Activated naive CD4-positive, alpha-beta T cell treated with Interleukin-2 at 50 U/mL for 16 hours (primary cell): ENCODE measurements at places on chromosomes 3 and 15.

DNA sequence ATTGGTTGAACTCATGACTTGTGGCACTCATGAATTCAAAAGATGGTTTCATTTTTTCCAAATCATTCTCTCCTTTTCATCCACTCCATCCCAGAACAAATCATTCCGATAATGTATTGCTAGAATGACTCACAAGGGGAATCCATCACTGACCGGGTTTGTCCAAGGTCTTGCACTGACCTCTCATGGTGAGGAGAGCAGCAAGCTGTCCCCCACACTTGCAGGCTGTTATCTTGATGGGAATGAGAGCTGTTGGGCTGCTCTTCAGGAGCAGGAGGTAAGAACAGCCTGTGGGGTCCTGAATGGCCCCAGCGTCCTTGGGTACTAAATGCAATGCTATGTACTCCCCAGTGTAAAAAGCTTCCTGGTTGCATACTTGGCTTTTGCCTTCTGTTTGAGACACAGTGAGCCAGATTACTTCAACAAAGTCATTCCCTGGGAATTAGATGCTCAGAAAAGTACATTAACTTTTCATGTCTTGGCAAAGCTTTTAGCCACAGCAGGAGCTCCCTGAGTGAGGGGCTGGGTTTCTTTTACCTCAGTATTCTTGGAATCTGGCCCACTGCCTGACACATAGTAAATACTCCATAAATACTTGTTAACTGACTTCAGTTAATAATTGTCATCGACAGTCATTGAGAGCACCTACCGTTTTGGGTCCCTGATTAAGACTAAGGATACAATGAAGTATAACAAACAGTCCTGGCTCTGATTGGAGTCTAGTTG, 24.1 kb downstream of the CCNL1 start:
- DNase-seq = no peak

GRCh38 chr3:4688411-4688810, 195.3 kb downstream of the ITPR1 start:
- DNase-seq = no peak

GRCh38 chr3:181716966-181717365, 5.2 kb downstream of the SOX2 start:
- DNase-seq = no peak

DNA sequence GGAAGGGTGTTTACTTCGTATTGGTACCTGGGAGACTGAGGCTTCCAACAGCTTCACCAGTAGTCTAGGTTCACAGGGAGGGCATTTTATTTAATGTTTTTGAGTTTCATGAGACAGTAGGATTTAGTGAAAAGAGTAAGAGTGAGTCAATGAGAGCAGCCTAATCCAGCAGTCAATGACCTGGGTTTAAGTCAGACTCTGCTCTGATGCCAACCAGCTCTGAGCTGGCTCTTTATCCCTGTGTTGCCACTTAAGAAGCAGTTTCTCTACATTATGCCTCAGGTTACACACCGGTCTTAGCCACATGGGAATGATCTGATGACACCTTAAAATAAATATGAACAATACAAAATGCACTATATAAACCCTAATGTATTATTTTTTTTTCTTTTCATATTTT, 59.4 kb upstream of the KCNMB2 start:
- no peak for DNase-seq

- no peak for DNase-seq
These were observed 81.8 kb upstream of the MLF1 start for GRCh38 chr3:158489181-158489580.

DNA sequence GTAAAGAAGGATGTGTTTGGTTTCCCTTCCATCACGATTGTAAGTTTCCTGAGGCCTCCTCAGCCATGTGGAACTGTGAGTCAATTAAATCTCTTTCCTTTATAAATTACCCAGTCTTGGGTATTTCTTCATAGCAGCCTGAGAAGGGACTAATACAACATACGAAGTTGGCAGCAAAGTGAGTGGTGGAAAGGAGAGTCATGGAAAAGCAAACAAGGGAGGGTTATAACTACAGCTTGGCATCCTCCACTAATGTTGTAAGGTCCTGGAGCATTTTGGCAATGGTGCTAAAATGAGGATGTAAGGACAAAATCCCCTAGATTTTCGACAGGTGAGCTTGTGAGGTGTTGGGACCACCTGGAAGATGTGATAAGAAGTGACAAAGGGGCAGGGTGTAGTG, 5.8 kb upstream of the TMEM41A start:
- DNase-seq = no peak

DNA sequence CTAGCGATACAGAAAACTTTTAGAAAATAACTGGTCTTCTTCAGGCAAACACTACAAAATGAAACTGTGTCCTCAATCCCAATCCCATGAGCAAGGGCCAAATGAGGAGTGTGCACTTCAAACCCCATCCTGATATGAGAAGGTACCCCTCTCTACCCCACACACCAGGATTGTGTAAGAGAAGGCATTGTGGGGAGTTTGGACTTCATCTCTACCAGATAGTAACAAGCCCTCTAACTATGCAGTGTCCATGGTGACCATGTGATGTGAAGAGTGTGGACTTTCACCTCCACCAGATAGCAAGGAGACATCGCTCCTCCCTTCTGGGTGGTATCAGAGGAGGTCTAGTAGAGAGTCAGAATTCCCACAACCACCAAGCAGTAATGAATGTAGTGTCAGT, 769.3 kb downstream of the MECOM start:
- no peak for DNase-seq

DNA sequence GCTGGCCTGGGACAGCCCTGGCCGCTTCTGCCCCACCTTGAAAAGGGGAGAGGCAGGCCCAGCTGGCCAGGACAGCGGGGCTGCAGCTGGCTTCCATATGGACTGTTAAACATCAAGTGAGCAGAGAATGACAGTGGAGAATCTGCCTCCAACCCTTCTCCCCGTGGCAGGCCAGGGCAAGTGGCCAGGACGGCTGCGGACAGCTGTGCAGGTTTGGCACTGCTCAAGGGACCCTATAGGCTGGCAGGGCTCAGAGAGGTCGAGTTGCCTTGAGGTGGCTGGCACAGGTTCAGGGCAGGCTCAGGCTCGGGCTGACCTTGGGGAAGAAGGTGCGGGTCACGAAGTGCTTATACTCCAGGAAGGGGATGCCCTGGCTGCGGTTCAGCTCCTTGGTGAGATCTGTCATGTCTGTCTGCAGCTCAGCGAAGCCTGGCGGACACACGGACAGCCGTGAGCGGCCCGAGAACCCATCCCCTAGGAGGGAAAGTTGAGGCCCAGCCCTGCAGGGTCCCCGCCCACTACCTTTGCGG, 24.3 kb downstream of the H1-8 start:
- DNase-seq = no peak

DNA sequence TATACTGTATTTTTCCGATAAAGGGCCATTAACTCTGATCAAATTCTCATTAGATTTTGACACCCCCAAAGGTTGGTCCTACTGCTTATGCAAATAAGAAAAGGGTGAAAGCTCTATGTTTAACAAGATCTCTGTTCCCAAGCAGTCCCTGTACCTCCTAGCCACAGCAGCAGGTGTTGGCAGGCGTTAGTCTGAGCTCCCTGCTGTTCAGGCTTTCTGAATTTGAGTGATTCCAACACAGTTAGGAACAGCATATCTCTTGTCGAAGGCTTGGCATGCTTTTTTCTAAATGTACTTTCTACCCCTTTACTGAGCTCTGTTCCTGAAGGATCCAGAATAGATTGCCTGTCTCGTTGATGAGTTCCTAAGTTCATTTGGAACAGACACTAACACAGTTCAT, 42.3 kb downstream of the MITF start:
- no peak for DNase-seq

- DNase-seq = no peak
These were observed 1018.6 kb downstream of the TUSC7 start for GRCh38 chr3:117728226-117728625.

DNA sequence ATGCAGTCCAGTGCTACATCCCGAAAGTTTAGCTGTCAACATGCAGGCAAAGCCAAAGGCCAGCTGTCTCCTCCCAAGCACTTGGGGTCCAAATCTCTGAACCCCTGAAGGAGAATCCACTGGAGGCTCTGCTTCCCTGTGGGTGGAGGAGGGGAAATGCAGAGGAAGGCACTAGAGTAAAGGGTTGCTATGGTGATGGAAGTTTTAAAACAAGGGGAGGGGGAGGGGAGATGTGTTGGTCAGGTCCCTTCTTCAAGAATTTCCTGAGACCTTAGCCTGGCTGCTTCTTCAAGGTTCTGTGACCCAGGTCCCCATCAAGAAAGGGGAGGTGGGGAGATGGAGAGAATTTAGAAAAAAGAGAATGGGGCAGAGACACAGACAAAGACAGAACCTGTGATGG, 2.3 kb downstream of the CAMKV start:
- DNase-seq = no peak

- no peak for DNase-seq
These were observed 129.1 kb downstream of the RAP2B start for GRCh38 chr3:153291059-153291685.

DNA sequence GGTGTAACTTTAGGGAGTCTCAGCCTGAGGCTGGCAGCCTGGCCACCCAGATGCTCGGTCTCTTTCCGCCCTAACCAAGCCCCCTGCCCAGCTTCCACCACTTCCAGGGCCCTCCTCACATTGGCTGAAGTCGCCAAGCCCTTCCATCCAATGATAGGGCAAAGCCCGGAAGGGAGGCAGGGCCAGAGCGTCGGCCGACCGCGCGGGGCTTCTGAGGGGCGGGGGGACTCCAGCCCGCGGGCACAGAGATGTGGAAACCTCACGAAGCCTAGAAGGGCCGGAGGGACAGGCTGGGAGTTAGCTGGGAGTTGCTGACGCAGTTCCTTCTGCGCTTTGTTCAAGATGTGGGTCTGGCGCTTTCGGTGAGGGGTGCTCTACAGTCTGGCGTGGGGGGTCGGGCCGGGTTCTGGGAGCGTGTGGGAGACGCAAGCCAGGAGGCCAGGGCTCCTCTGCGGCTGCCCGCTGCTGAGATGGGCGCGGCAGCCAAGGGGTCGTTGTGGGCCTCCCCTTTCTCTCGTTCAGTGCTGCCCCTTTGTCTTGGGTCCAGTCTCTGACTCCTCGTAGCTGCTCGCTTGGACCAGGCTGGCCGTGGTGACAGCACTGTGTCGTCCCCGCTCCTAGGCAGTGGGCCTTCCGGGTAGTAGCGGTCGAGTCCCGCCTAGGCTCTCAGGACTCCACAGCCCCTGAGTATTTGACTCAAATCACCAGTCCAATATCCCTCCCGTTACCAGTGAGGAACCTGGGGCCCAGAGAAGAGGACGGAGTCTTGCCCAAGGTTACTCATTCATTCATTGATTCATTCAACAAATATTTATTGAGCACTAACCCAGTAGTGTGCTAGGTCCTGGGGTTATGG, at the start of gene ZNF660:
Gene ZNF660 (plus strand): TSS at position 319 of the 856 bp plus-strand sequence. CDS start 9,230 bp downstream, outside the sequence.
- DNase-seq = no peak

- no peak for DNase-seq
These were observed 55.8 kb downstream of the TRIM42 start for GRCh38 chr3:140733623-140734022.

DNA sequence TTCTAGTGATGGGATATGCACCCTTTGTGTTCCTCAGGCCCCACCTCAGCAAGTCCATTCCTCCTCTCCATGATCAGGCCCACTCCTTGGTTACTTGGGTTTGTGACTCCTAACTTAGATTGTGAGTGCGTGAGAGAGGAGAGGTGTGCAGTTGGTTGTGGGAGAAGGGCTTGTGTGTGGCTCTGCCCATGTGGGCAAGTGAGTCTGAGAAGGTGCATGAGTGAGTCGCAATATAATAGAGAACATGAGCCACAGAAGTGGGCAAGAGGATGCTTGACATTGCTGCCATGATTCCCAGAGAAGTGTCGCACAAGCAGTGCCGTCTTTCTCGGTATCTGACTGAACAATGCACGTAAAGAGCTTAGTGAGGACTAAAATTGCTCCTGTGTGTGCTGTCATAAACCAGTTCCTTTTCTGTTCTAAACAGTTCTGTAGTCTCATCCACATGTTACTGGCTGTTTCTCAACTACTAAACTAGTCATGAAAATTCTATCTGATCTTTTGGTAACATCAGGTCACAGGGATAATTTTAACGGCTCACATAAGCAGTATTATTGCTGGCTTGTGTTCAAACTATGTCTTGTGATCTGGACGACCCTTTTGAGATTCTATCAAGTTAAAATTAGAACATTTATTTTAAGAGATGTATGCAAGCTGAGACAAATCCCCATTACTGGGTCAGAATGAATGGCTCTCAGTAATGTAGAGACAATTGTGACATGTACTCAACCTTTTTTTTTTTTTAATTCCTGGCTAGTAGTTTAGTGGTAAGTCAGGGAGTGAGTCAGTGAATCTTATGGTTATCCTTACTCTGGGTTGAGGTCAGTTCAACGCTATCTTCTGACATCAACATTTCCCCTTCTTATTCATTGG, 25.6 kb downstream of the GYG1 start:
- no peak for DNase-seq

GRCh38 chr3:44065311-44066094, 176.2 kb upstream of the TOPAZ1 start:
- DNase-seq = no peak

DNA sequence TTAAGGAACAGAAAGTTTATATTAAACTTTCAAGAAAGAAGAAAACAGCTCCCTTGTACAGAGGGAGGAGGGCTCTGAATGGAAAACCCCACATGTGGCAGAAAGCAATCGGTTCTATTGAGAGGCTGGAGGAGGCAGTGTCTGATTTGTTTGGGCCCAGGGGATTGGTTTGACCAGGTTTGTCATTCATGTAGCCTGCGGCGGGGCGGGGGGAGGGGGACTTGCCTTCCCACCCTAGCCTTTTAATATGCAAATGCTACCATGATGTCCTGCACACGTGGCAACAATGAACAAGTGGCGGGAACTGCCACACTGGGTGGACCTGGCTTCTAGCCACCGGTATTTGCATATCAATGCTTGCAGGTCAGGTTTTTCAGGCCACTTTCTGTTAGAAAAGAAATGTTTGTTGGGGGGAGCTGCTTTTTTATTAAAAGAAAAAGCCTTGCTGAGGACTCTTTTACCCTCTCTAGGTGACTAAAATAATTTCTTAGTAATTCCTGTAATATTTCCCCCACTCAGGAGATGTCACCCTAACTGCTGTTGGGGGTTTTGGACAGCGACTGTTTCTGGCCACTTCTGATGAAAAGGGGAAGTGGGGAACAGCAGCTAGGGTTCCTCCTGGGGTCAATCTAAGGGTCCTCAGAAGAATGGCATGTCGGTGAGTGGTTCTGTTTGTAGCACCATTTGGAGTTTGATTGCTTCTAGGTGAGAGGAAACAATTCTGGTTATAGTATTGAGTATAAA, 691.2 kb downstream of the TBL1XR1 start:
- DNase-seq = no peak

DNA sequence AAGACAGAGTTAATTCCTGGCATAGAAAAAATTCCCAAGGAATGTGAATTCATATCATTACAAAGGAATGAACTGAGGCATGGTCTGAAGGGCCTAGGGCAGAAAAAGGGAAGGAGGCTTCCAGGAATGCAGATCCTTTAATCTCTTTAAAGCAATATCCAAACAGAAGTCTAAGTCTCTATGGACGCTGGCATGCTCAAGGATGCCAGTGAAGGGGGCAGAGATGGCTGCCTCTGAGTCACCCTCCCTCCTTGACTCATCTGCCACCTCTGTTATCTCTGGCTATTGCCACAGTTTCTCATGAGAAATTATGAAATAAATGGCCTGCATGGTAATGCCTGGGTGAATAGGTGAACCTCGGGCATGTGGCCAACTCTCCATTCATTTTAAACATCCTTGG, 96.3 kb upstream of the BCL6 start:
- peak; percentile 13 for DNase-seq
